ENCODE measurements at places on chromosomes 7 and 10. TPM values are rescaled to one million over a fixed set of nuclear protein-coding genes. Genes with fewer than 3 reads are reported as not detected.

Gene BTBD16
- not detected for total RNA-seq

GRCh38 chr7:117157241-117158209 lies 165.3 kb downstream of the WNT2 start:
- DNase-seq, result peak; percentile 95

DNA sequence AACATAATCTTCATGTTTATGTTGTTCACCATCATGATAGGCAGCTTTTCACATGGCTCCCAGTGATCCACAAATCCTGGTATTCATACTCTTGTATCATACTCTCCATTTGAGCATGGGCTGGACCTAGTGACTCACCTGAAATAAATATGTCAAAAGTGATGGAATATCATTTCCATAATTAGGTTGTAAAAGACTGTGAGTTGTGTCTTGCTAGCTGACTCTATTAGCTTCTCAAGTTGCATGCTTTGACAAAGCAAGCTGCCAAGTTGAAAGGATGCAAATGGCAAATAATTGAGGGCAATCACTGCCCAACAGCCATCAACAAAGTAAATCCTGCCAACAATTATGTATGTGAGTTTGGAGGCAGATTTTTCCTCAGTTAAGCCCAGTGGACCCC lies 300.4 kb downstream of the AHR start:
- DNase-seq, result no peak

GRCh38 chr7:1388703-1389335 lies 70.5 kb downstream of the MICALL2 start:
- DNase-seq, result no peak

DNA sequence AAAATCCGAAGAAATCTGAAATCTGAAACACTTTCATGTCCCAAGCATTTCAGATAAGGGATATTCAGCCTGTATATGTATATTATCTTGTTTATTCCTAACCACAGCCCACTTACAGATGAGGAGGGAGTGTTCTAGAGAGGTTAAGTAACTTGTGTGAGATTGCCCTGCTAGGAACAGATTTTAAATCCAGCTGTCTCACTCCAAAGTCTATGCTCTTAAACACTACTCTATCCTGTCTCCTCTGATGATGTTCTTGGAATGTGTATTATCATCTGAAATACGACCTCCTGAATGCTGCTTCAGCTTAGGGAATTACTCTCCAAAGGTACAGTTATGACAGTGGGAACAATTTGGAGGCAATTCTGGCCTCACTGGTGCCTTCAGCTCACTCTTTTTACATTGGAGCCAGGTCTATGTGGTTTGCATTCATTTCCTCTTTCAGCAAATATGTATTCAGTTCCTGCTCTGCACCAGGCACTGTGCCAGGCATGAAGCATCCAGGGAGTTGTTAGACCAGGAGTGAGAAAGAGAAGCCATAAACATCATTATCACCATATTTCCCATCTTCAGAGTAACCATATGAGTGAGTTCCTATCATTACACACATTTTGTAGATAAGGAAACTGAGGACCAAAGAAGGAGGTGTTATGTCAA lies 70.2 kb downstream of the NOC3L start:
- no peak for DNase-seq

Gene TFEC
- not detected for total RNA-seq

GRCh38 chr7:116548506-116548905 lies 23.7 kb downstream of the CAV1 start:
- no peak for DNase-seq

Gene SSC4D
- total RNA-seq, result 0.60 TPM

Gene MBL2
- total RNA-seq, result not detected

GRCh38 chr10:99529591-99530107 lies 3.1 kb upstream of the NKX2-3 start:
- no peak for DNase-seq

Gene SLC16A9
- not detected for total RNA-seq

GRCh38 chr7:13407911-13408310 lies 581.6 kb downstream of the ETV1 start:
- DNase-seq, result no peak

Gene OR9A2
- total RNA-seq, result not detected

Gene ZNF804B
- not detected for total RNA-seq

DNA sequence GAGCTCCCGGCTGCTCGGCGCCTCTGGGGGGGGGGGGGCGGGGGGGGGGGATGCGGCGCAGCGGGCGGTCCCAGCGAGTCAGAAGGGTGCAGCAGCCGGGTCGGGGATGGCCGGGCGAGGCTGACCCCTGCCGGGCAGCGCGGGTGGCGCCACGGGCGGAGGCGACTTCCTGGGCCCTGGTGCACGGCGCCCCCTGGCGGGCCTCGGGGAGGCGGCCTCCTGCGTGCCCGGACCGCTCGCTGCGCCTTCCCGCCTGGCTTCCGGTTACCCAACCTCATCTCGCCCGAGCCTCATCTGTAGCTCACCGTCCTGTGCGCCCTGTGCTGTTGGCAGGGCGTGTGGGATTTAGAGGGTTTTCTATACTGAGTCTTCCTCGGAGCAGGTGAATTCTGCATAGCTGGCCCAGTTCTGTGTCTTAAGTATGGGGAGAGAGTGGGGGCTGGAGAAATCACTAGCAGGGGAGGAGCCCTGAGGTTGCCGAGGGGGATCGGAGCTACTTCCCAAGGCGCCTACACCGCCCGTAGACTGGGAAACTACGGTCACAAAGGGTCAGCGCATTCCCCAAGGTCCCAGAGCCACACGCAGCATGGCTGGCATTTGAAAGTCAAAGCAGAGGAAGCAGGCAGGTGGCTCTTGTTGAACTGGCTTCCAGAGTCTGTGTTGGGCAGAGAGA lies 28.3 kb upstream of the WDFY4 start:
- DNase-seq, result peak; percentile 84

DNA sequence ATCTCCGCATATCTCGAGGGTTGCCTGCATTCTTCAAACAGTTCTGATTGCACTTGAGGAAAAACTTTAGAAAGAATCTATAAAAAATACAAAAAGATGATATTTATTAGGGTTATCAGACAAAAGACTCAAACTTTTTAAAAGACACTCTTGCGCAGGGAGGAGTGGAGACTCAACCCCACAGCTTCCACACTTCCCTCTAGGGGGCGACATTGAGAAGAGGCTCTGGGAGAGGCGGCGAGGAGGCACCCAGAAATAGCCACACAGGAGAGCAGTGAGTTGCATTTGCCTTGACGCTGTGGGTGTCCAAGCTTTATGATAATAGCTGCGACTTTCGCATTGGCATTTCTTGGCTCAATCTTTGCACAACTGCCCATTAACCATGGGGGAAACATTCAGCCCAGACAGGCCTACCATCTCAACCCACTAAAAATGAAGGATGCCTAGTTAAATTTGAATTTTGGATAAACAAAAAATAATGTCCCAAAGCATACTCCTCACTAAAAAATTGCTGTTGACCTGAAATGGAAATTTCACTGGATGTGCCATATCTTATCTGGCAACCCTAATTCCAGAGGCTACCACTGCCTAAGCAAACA lies 86.2 kb downstream of the EBF3 start:
- DNase-seq, result no peak

Gene TAS2R4
- total RNA-seq, result 0.12 TPM

- DNase-seq, result no peak
These were observed 18.0 kb downstream of the CALU start for GRCh38 chr7:128757203-128757602.

DNA sequence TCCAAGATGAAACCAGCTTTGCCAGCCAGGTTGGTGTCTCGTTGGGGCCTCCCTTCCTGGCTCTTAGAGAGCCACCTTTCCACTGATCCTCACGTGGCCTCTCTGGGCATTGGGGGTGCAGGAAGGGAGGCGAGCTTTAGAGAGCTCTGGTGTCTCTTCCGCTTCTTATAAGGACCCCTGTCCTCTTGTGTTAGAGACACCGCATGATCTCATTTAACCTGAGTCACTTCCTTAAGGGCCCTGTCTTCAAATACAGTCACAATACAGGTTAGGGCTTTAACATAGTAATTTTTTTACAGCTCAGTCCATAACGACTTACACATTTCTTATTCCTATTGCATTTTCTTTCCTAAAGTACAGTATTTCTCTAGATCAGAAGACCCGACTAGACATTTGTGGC lies 535.8 kb downstream of the SDK1 start:
- no peak for DNase-seq

GRCh38 chr7:108004220-108005142 lies 1.5 kb upstream of the LAMB1 start:
- DNase-seq, result peak; percentile 71

Gene BNIP3
- 385 TPM for total RNA-seq

DNA sequence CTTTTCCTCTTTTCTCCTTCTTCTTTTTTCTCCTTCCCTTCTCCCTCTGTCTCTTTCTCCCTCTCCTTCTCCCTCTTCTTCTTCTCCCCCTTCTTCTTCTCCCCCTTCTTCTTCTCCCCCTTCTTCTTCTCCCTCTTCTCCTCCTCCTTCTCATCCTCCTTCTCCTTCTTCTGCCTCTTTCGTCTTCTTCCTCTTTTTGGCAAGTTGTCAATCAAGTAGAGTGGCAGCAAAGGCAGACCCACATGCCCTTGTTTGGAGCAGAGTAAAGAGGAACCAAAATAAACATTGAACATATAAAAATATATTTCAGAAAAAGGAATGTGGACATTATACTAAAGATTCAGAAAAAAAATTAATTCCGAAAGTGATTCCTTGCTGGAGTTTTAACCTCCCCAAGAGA lies 59.6 kb upstream of the ZNF33B start:
- no peak for DNase-seq

- DNase-seq, result no peak
These were observed 25.3 kb downstream of the SORCS1 start for GRCh38 chr10:107139237-107139636.

GRCh38 chr7:55187701-55188491 lies 169.1 kb downstream of the EGFR start:
- no peak for DNase-seq
